Left kidney (tissue), 8 donors: ENCODE measurements at places on chromosomes 2 and 18. TPM values are rescaled to one million over a fixed set of nuclear protein-coding genes. Genes with fewer than 3 reads are reported as not detected.

GKN1 gene
- not detected for polyA plus RNA-seq

- DNase-seq = no peak
These were observed 37.0 kb downstream of the SMAD7 start for GRCh38 chr18:48913775-48914174.

GRCh38 chr2:30410217-30410616 lies 36.8 kb upstream of the LCLAT1 start:
- no peak for DNase-seq

DNA sequence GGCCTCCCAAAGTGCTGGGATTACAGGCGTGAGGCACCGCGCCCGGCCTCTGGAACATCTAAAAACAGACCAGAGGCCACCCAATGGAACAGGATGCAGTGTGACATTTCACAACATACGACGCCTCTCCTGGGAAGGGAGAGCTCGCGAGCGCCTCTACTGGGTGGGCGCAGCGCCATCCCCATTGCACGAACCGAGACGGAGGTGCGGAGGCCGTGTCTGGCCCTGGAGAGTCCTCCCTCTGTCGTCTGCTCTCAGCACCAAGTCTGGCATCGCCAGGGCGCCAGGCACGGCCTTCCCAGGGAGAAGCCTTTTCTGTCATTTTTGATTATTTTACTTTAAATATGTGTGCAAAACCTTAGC lies 9.4 kb upstream of the GBX2 start:
- no peak for DNase-seq

DNA sequence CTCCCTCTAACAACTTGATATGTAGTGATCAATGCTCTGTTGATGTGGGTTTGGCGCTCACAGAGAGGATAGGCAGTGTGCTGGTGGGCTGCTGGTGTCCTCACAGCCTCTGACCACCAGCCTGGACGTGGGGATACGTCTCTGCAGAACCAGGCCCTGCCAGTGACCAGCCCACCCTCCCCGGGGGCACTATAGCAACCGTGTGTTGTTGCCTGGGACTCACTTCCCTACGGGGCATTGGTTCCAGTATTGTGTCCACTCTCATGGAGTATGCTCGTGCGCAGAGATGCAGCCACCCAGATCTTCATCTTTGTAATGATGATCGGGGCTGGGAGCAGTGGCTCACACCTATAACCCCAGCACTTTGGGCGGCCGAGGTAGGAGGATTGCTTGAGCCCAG lies 180.1 kb downstream of the LDLRAD4 start:
- no peak for DNase-seq

- DNase-seq = no peak
These were observed 45.6 kb upstream of the ITGB6 start for GRCh38 chr2:160245614-160246155.
